ENCODE measurements at places on chromosomes 1 and 21.
A peak's percentile ranks its signal among the peaks of the same experiment; 100 is the strongest.

DNA sequence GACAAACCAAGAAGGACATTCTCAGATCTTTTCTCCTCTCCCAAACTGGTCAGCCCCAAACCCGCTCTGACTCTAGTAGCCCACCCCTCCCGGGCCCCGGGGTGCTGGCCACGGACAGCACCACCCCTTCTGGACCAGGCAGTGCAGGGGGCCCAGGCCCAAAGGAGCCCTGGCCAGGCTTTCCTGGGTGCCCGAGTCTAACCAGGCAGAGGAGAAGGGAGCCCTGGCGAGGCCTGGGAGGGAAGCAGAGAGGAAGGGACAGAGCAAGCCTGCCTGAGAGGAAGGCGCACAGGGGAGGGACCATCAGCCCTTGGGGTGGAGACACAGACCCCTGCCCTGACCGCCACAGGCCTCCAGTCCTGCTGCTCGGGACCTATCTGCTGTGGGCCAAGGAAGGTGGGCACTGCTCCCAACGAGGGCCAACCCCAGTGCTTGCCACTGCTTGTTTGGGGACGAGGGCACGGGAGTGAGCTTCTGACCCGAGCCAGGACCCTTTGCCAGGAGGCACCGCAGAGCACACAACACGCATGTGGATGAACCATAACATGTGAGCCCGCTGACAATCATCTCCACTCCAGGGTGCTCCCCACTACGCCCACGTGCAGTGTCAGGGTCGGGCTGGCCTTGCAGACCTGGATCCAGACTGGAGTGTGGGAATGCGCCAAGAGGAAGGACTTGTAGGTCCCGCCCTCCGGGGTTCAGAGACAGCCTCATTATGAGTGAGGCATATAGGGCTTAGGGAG lies 57.6 kb downstream of the KCNAB2 start:
- DNase-seq, result no peak

- DNase-seq, result no peak
Measured at GRCh38 chr1:229378586-229379367, 35.9 kb upstream of the CCSAP start.

DNA sequence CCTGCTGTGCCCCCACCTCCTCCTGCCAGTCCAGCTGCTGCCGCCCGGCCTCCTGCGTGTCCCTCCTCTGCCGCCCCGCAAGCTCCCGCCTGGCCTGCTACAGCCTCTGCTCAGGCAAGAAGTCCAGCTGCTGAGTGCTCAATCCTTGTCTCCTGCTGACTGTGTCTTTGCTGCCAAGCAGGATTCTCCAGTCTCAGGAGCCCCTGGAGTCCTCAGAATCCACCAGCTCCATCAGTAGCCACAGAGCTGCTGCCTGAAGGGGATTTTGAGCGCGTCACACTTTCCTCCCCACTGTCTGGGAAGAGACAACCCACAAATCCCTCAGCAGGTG lies 973 bp downstream of the KRTAP10-11 start:
- no peak for DNase-seq

GRCh38 chr1:100722221-100722620 lies 2.7 kb downstream of the VCAM1 start:
- no peak for DNase-seq

- DNase-seq, result no peak
Measured at GRCh38 chr21:29075706-29076466, 2.4 kb upstream of the CCT8 start.

DNA sequence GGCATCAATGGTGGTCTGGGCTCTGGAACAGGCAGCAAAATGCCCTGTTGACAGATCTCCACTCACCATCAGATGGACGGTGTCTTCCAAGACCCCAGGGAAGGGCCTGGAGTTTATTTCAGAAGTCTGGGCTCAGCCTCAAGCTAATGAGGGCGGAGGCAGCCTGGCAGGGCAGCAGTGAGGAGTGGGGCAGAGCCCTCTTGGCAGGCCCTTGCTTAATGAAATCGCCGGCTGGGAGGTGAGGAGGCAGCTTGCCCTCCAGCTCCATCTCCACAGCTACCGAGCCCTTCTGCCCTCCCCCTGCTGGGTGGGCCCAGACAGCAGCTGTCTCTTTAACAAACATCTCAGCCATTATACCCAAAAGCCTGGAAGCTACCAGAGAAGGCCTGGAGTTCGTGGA lies 22.0 kb upstream of the GRIK3 start:
- DNase-seq, result no peak

- DNase-seq, result no peak
Measured at GRCh38 chr1:54850737-54851136, 36.3 kb downstream of the DHCR24 start.

DNA sequence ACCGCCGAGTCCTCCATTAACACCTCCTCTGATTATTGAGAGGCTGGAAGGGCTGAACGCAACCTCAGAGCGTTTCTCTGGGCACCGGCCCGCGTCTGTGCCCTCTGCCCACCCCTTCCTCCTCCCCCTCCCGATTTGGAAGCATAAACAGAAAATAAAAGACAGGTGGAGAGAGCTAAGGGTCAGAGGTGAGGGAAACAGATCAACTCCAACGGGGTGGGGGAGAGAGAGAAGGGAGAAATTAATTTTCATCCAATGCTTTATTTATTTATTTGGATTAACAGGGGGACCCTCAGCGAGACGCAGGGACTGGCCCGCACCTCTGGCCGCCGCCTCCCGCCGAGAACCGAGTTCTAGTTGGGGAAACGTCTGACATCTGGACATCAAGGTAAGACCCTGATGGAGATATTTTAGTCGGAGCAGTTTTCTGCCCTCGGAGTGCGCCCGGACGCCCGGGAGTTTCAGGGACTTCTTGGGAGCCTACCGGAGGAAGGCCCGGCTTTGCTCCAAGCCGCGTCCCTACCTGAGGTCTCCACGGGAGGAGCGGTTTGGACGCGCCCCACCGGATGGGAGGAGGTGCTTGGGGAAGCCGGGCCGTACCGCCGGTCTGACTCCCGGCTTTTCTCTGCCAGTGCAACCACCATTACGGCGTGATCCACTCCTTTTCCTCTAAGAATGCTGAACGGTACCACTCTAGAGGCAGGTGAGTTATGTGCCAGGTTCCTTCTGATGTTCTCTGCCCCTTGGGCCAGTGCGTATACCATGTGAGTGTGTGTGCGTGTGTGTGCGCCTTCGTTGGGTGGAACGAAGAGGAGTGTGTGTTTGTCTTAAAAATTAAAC lies 5.1 kb upstream of the LHX9 start:
- DNase-seq, result no peak

DNA sequence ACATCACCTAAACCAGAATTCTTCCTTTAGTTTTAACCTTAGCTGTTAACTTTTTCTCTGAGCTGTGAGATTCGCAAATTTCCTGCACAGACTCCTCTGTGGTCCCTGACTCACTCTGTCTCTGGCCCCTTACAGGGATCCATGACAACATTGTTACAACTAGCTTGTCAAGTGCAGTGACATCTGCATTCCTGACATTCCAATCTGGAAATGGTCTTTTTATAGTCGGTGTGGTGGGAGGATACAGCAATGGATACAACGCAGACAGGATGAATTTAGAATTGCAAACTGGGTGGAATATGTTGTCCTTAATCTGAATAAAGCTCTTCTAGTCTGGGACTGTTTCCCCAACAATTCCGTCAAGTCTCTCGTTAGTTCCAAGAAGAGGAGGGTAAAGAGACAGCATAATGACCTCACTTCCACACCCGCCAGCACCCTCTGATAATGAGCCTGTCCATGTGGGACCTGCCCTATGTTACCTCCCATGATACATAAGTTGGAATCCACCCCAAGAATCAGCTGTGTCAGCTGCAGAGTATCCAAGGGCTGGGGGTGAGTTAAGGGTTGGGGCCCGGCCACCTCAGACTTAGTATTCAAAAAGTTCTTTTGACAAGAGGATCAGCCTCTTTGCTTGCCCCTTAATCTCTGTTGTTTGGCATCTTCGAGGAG lies 49.4 kb downstream of the ILDR2 start:
- DNase-seq, result no peak

DNA sequence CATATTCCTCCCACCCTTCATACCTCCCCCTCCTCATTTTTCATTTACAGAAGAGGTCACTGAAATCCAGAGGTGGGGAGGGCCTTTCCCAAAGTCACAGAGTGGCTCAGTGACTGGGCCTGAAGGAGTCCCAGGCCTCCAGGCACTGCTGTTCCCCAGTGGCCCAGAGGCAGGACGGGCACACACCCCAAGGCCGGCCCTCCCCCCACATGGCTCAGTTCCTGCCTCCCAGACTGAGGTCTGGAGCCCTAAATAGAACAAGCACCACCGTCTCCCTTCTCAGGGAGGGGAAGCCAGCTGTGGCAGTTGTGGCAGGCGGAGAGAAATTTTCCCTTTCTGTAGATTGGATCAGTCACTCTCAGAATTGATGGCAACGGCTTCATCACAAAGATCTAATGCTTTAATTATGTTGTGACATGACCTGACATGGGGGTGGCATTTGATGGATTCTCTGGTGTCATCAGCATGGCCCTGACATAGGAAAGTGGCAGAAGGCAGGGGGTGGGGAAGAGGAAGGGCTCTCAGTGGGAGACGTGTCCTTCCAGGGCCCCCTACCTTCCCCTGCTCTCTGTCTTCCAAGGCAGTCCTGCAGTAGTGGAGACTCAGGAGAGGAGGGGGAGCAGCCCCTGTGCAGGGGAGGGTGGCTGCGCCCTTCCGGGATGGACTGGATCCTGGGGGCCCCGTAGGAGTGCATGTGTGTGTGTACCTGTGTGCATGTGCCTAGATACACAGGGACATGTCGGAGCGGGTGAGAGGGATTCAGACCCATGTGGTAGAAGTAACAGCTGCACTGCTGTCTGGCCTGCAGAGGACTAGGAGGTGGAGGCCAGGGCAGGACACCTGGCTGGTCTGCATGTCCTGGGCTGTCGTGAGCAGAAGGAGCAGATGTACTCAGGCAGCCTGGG lies 41.2 kb upstream of the FOXO6 start:
- no peak for DNase-seq

DNA sequence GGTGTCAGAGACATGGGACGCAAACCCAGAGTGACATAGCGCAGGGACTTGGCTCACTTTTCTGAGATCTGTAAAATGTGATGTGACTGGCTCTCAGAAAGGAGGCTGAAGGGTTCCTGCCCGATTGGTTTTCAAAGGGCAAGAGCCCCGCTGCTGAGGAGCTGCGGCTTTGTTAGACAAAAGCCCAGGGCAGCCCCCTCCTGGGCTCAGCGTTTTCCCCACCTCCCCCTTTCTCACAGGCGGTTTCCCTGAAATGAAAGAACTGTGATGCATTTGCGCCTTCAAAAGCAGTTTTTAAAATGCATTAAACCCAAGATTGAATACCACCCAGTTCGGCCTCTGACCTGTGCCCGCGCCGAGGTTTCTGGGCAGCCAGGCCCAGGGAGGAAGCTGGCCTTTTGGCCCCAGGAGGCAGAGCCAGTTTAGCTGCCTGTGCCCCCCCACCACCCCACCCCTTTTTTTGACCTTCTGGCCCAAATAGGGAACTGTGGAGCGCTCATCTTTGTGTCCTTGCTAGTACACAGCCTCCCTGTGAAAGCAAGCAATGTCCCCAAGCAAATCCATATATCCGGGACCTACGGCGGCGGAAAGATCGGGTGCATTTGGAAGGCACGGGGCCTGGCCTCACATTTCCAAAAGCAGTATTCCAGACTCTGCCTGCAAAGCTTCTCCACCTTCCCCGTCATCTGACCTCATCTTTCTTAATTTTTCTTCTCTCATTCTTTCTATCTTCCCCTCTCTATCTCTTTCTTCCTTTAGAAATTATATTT lies 28.6 kb downstream of the CD247 start:
- DNase-seq, result peak; percentile 54

- DNase-seq, result no peak
Measured at GRCh38 chr1:43878854-43879253, 54.7 kb upstream of the ARTN start.

- DNase-seq, result no peak
Measured at GRCh38 chr1:199083680-199084079, 444.8 kb downstream of the PTPRC start.

- DNase-seq, result no peak
Measured at GRCh38 chr1:117599286-117600221, 6.3 kb upstream of the TENT5C start.

- DNase-seq, result no peak
Measured at GRCh38 chr1:88701275-88701674, 17.2 kb downstream of the PKN2 start.

DNA sequence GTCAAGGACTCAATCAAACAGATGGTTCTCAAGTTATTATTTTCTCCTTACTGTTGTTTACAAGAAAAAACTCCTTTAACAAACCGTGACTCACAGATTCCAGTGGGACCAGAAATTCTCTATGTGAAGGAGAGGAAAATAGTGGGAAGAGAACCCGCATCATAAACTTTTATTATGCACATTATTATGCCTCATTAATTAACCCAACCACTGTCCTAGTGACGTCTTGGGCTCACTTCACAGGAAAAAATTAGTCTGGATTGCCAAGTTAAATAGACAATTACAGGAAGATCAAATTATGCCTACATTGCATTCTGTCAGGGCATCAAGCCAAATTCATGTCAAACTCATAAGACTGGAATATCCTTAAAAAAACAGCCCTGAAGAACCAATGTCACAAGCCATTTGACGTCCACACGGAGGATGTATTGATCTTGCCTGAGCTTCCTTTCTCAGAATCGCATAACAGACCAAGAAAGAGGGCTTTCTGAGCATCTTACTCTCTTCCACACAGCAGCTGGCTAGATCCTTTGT lies 347.8 kb downstream of the DUSP10 start:
- DNase-seq, result no peak

DNA sequence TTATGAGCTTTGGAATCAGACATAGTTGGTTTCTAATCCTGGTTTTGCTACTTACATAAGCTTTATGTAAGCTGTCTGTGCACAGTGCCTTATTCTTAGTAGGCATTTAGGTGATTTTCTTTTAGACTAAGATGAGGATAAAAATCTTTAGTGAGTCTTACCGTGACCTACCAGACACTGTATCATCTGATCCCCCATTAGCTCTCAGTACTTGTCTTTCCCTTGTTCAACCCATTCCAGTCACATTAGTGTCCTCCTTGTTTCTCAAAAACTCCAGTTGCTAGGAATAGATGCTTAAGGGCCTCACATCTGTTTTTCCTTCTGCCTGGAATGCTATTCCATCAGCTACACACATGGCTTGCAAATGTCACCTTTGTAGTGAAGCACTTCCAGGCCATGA lies 18.8 kb downstream of the PPP1R12B start:
- DNase-seq, result no peak

DNA sequence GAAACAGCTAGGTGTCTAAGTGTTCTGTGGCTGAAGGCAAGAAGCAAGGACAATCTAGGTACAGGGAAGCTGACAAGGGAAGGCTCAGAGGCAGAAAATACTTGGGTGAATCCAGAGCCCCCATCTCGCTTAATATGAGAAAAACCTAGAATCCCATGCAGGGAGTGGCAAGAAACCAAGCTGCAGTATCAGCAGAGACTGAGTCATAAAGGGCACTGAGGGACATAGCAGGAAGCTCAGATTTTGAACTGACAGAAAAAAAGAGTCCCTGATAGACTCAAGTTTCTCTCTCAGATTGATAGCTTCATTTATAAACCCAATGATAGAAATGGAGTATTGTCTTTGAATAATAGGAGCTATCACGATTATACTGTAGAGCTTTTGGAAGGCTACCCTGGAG lies 77.3 kb upstream of the KCNJ15 start:
- DNase-seq, result no peak

DNA sequence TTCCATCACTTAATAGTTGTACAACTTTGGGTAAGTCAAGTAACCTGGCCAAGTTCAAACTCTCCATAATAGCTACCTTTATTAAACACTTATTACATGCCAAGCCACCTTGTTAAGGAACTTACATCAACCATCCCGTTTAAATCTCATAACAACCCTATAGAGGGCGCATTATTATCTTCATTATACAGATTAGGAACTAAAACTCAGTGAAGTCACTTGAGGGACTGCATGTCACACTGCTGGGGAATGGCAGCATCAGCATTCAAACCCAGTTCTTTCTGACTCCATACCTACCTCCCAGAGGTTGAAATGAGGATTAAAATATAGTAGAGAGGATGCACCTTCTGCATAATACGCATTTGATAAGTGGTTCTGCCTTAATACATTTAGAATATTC lies 47.1 kb upstream of the PLA2G2C start:
- DNase-seq, result no peak

All from activated naive CD4-positive, alpha-beta T cell treated with Interleukin-2 at 50 U/mL for 16 hours (primary cell).